ENCODE measurements at places on chromosomes 7 and 10.

GRCh38 chr7:24858108-24858977 lies 101.1 kb upstream of the GSDME start:
- DNase-seq = no peak

GRCh38 chr10:89156161-89156835 lies 50.8 kb downstream of the CH25H start:
- DNase-seq = no peak

DNA sequence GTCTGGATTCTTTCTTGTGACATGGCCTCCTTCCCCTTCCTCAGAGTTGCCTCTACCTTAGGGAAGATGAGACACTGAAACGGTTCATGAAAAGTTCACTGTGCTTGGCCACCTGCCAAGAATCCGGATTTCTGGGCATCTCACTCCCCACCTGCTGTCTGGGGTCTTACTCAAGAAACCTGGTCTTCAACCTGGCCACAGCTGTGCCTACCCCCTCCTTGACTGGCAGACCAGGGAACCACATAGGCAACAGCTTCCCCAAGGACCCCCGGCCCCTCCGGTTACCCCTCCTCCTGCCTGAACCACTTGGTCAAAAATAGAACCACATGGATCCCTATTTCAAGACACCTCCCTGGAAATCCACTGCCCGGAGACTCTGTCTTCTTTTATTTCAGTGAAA lies 58.7 kb upstream of the NANOS1 start:
- no peak for DNase-seq

DNA sequence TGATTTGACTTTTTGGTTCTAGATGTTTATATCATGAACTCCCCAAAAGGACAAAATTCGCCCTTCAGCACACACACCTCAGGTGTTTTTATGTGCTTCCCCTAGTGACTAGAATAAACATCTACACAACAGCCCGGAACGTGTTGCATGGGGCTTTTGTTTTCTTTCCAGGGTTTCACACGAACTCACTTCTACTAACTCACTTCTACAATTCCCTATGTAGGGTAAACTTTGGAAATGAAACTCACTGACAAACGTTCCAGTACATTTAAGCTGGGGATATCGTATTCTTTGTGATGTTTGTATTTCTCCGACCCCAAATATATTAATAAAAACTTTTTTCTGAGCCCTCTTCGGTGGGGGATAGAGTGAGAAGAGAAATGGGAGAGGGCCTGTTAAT lies 1.4 kb downstream of the TRA2A start:
- DNase-seq = no peak

DNA sequence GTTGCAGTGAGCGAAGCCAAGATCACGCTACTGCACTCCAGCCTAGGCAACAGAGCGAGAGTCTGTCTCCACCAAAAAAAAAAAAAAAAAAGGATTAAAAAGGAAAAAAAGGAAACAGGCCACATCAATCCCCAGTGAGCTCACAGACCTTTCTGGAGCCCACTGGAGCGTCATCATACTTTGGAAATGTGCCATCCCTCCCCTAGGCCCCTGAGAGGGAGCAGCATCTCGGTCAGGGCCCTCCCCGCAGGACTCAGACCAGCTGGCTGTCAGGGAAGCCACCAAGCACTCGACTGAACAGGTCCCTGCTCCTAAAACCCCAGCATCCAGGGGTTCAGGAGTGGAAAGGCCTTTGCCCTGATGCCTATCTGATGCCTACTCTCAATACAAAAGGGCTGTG lies 97.9 kb upstream of the SH2B2 start:
- no peak for DNase-seq

GRCh38 chr10:70964245-70964644 lies 75.9 kb upstream of the PCBD1 start:
- DNase-seq = no peak

DNA sequence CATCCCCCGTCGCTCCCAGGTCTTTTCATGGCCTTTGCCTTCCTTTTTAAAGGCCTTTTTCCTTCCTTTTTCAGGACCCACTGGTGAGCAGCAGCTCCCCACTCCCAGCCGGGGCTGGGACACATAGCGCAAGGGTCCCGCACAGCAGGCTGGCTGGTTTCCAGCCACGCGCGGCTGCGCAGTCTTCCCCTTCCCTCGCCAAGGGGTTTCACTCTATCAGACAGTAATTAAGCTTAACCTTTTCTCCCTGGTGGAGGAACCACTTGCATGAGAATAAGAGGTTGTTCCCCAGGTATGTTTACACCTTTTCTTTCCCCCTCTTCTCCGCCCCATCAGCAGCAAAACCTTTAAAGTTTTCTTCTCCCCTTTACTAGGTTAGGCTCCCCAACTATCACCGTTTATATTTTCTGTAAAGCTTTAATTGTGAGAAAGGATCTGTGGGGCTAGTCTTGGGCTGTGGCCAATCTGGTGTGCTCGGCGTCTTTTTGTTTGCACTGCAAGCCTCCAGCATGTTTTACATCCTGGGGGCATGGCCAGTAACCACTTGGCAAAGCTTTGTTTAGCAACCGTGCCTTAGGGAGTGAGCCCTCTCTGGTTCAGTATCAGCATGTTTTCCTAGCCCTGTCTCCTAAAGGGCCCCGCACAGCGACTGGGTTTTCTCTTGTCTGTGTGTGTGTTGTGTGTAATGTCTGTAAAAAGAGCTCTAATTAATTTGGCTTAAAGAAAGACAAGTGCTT lies 219.6 kb downstream of the PHF14 start:
- no peak for DNase-seq

GRCh38 chr10:58438340-58438871 lies 53.2 kb downstream of the TFAM start:
- peak; percentile 67 for DNase-seq

DNA sequence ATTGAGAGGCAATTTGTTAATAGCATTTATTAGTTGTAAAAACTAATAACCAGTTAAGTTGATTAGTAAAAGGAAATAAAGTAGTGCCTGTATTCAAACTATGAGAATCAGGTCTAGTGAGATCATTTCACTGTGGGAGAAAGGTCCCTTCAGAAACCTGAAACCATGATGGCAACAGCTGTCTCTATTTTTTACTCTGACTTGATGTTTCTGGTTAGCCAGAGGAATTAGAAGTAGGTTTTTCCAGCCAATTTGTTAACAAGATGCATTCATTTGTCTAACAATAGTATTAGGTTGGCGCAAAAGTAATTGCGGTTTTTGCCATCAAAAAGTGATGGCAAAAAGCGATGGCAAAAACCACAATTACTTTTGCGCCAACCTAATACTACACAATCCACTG lies 272.2 kb upstream of the YAE1 start:
- no peak for DNase-seq
